Chondrocyte (in vitro differentiated cells): ENCODE measurements at places on chromosomes 3 and 15. TPM values are rescaled to one million over a fixed set of nuclear protein-coding genes. Genes with fewer than 3 reads are reported as not detected.
A peak's percentile ranks its signal among the peaks of the same experiment; 100 is the strongest.

The PTX3 gene
- 14.9 to 41.2 TPM (median 40.2 TPM) in 3 replicates for total RNA-seq

DNA sequence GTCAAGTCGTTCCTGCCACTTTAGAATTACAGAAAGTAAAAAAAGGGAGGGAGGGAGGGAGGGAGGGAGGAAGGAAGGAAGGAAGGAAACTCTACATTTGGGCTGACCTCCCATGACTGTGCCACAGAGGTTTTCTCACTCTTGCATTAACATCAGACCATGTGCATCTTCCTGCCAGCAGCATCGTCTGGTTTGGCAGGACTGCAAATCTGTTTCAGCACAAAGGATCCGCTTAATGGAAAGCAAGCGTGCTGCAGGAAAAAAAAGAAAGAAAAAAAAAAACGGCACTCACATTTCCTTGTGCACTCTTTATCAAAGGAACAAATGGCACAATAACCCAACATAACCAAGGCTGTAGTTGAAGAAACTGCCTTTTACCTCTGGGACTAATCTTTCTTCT is 148.8 kb upstream of the HES1 start:
- H3K27me3 ChIP-seq, result peaks cover 61% of the 10 kb centered on the region
- H3K36me3 ChIP-seq, result peaks cover 8% of the 10 kb centered on the region
- DNase-seq, result no peak
- peaks cover 9% of the 10 kb centered on the region for H3K4me1 ChIP-seq

DNA sequence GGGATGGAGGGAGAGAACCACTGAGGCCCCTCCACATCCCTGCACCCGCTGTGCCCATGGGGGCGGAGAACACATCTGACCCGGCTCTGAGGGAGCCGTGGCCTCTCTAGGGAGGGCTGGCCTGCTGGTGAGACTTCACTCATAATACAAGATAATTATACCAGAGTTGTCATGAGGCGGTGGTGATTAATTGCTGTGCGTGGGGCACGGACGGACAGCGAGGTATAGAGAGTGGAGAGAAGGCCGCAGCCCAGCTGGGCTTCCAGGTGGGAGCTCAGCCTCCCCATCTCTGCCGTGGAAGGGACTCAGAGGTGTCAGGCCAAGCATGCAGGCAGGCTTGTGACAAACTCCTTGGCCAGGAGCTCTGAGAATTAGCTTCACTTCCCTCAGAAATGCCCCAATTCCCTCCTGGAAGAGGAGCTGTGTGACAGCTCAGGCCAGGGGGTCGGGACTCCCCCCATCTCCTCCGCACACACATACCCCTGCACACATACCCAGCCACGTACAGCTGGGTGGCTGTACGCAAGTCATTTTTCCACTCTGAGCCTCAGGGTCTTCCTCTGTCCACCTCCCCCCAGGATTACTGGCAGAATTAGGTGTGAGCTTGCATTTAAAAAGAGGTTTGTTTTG is 6.0 kb upstream of the GATA2 start:
- H3K27ac ChIP-seq, result no peak overlapping the region
- peak overlapping the region; percentile 50 for H3K4me3 ChIP-seq
- H3K27me3 ChIP-seq, result peaks cover 48% of the 10 kb centered on the region
- peaks cover 2% of the 10 kb centered on the region for H3K36me3 ChIP-seq
- H3K4me1 ChIP-seq, result peaks cover 14% of the 10 kb centered on the region

DNA sequence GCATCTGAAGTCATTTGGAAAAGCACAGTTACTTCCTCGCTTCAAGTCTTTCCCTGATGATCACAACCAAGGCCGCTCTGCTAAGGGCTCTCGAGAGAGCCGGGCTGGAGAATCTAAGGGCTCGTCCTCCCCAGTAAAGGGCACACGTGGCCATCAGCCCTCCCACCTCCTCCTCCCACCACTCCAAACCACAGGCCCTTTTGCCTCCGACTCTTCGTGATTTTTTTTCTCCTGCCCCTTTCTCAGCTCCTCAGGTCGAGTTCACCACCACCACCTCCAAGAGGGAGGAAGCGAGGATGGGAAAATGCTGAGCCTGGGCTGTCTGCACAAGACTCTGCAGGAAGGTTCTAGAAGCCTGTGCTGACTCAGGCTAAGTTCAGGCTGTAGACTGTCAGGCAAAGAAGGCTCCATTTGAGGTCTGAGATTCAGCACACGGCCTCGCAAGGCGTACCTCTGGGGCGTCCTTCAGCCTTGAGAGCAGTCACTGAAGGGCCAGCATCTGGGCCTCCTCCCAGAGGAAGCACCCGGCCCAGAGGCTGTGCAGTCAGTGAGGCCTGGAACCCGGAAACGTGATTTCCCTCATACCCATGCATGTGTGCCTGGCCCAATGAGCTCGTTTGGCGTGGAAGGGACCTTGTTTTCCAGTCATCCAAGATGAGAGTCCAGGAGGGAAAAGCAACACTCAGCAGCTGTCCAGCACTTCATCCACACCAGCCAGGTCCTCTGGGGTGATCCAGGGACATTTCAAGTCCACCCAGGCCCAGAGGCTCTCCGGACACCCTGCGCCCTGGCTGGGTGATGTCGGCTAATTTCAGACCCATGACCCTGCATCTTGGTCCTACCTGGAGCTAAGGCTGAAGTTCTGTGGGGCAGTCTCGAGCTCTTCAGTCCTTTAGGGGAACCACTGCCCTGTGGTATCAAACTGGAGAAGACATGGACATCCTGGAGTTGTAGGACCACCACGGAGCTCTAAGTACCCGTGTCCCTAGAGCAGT is 196.8 kb downstream of the XXYLT1 start:
- H3K27ac ChIP-seq, result no peak overlapping the region
- H3K4me3 ChIP-seq, result no peak overlapping the region
- DNase-seq, result peak; percentile 57
- peaks cover 3% of the 10 kb centered on the region for H3K36me3 ChIP-seq
- H3K27me3 ChIP-seq, result no peaks in the 10 kb centered on the region

- H3K27ac ChIP-seq, result no peak overlapping the region
- no peaks in the 10 kb centered on the region for H3K4me1 ChIP-seq
- no peak overlapping the region for H3K4me3 ChIP-seq
- no peaks in the 10 kb centered on the region for H3K36me3 ChIP-seq
- no peaks in the 10 kb centered on the region for H3K27me3 ChIP-seq
Measured at GRCh38 chr15:50257332-50257731, 8.2 kb downstream of the HDC start.

- H3K4me3 ChIP-seq, result no peak overlapping the region
- no peaks in the 10 kb centered on the region for H3K27me3 ChIP-seq
- DNase-seq, result no peak
- no peaks in the 10 kb centered on the region for H3K36me3 ChIP-seq
- H3K27ac ChIP-seq, result no peak overlapping the region
- no peaks in the 10 kb centered on the region for H3K4me1 ChIP-seq
Measured at GRCh38 chr3:94234177-94234788, 171.4 kb downstream of the NSUN3 start.

- no peaks in the 10 kb centered on the region for H3K27me3 ChIP-seq
- H3K4me1 ChIP-seq, result no peaks in the 10 kb centered on the region
- H3K4me3 ChIP-seq, result no peak overlapping the region
- H3K36me3 ChIP-seq, result peaks cover 17% of the 10 kb centered on the region
- DNase-seq, result no peak
Measured at GRCh38 chr3:123949641-123950040, 11.4 kb downstream of the CCDC14 start.
